ENCODE measurements at places on chromosomes 3 and 15.

- DNase-seq: no peak
Measured at GRCh38 chr3:122230174-122230573, 46.7 kb downstream of the CASR start.

GRCh38 chr15:39598958-39599845 is 18.3 kb downstream of the THBS1 start:
- no peak for DNase-seq

DNA sequence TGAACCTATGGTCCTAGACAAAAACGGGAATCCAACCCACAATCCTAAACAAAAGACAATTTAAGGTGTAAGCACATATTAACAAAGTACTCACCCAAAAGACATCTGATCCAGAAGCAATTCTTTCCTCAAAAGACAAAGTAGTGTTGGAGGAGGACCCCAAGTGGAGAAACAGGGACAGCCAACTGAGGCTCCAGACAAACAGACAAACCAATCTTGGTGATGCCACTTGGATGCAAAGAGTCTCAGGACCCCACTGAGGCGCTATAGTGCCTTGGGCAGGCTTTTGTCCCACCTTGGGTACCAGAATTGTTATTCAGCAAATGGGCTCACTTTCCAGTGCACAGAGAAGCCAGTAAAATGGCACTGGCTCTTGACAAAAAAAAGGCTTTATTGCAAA is 613.8 kb downstream of the DIPK2A start:
- no peak for DNase-seq

DNA sequence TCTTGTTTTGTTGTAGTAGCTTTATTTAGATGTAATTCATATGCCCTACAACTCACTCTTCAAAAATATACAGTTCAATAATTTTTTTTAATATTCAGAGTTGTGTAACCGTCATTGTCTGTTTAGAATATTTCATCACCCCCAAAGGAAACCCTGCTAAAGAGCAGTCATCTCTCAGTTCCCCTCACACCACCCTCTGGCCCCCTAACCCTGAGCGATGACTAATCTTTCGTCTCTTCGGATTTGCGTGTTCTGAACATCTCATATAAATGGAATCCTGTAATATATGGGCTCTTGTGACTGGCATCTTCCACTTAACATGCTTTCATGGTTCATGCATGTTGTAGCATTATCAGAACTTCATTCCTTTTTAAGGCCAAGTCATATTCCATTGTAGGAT is 183.8 kb downstream of the ATG7 start:
- DNase-seq: no peak

DNA sequence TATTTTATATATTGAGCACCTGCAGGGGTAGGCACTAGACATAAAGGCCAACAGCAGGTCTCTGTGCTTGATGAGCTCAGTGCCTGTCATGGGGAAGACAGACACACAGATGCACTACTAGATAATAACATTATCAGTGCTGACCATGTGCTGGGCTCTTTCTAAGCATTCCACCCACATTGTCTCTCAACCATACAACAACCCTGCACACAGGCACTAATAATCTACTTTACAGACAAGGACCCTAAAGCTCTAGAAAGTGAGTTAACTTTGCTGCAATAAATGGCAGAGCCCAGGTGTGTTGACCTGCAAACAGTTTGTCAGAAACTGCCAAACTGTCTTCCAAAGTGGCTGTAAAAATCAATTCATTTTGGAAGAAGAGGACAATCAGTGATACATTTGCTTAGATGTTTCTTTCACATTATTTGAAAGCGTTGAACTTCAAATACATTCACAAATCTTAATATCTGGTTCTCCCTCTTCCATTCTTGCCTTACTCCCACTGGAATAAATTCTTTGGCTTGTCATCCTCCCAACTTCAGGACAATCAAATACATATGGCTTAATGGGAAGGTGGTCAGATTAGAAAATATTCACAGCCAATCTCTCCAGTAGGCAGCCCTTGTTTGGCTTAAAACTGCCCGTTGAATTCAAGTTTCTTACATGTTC is 11.0 kb upstream of the PP2D1 start:
- DNase-seq: no peak

- DNase-seq: no peak
Measured at GRCh38 chr3:127431066-127431465, 143.2 kb upstream of the PRR20G start.

- DNase-seq: no peak
Measured at GRCh38 chr3:185549122-185549521, 3.3 kb downstream of the LIPH start.

DNA sequence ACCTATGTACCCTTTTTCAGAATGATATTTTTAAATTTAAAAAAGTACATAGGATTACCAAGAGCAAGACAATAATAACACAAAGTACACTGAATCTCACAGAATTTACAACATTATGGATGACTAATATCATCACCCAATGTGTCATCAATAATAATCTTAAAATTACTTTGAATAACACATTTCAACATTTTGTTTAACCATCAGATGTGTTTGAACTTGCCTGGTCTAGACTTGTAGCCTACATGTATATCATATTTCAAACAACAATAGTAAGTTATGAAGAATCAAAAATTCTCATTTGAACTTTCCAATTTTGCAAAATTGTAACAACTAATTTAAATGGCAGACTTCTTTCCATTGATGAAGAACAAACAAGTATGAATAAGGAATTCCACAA is 15.1 kb downstream of the LRRC3B start:
- DNase-seq: no peak

DNA sequence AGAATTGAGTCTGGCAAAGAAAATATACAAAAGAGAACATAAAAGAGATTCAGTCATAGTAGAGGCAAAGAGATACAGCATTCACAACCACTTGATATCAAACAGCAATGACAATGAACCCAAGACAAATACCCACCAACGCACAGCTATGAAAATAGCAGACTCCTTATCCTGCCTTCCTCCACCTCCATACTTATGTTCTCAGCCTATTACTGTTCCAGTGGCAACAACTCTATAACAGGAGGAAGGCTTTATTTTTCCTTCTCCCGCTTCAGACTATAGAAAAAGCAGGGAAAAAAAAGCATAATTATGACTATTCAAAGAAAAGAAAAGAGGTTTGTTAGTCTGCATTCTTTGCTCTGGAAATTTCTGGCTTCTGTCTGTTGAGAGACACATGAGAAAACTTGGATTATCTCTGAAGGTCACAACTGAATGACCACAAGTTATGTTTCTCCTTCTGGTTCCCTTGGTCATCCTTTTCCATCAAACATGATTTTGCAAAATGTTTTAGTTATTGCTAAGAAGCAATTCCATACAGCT is 81.2 kb upstream of the PLXND1 start:
- DNase-seq: no peak

DNA sequence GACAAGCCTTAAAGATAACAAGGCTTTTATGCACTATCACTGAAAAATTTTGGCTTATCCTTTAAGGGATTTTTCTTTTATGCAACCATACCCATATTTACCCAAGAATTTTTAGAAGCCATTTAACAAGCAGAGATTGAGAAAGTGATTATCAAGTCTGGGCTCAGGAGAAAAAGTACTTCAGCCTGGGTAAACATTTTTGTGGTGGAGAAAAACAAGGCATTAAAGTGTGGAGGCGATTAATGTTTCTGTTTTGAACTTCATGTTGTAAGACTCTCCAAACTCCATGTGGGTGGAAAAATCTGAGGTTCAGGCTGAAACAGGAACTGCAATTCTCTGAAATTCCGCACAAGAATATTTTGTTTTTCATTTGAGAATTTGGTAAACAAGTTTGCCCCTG is 260.4 kb upstream of the KCNMB2 start:
- DNase-seq: no peak

DNA sequence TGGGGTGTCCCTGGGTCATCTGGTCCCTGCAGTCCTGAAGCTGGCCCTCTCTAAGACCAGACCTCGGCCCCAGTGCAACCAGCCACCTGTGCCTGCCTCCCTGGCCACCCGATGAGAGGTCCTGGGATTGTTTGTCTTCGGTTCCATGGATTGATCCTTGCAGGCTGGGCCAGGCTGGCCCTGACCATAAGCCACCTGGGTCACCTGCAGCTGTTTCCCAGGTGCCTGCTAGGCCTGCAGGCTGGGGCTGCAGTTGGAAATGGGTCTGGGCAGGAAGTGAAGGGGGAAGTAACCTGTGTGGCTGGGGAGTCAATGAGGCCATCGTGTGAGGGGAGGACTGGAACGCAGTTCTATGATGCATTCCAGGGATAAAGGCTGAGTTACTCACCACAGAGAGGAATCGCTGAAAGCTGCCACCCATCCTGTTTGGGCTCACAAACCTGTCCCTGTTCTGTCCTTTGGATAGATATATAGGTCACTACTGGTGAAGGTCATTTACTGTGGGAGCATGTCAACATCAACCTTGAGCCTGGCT is 30.9 kb upstream of the VPS8 start:
- no peak for DNase-seq

GRCh38 chr3:66423791-66424190 is 77.0 kb downstream of the LRIG1 start:
- DNase-seq: no peak

- DNase-seq: no peak
Measured at GRCh38 chr15:48481802-48482201, 150.6 kb downstream of the DUT start.

- DNase-seq: no peak
Measured at GRCh38 chr3:12764171-12764776, 5.2 kb upstream of the TMEM40 start.

DNA sequence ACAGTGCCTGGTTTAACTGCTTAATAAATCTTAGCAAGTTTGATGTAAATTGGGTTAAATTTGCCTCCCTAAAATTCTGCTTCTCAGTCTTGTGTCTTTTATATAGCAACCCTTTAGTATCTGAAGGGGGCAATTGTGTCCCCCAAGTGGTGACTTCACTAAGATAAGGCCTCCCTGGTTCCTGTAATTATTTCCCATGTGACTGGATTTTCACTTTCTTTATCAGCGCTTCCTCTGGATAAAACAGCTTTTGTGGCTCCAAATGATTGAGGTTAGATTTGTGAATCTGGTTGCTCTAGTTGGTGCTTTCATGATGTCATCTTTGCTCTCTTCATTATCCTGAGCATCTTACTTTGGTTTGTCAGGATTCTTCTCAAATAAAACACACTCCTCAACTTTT is 334.3 kb upstream of the CTDSPL start:
- no peak for DNase-seq

DNA sequence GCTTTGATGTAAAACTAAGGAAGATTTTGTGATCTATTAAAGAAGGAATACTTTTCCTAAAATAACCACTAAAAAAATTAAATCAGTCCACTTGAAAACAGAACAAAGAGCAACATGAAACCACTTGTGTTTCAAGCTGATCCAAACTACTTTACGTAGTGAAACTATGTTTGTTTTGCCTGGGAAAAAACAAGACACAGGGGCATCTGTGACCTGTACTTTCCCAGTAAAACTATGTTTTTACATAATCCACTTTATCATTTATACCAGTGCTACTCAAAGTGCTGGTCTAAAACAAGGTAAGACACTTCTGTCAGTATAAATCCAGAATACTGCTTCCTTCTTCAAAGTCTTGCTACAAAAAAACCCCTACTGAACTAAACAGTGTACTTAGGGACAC is 56.7 kb downstream of the SPG11 start:
- no peak for DNase-seq

- no peak for DNase-seq
Measured at GRCh38 chr3:105686278-105686897, 182.4 kb downstream of the CBLB start.

- DNase-seq: no peak
Measured at GRCh38 chr3:175179055-175179454, 319.9 kb downstream of the NAALADL2 start.

- DNase-seq: no peak
Measured at GRCh38 chr3:40229386-40229785, 80.1 kb upstream of the EIF1B start.

GRCh38 chr3:93843981-93844380 is 129.7 kb downstream of the PROS1 start:
- no peak for DNase-seq

DNA sequence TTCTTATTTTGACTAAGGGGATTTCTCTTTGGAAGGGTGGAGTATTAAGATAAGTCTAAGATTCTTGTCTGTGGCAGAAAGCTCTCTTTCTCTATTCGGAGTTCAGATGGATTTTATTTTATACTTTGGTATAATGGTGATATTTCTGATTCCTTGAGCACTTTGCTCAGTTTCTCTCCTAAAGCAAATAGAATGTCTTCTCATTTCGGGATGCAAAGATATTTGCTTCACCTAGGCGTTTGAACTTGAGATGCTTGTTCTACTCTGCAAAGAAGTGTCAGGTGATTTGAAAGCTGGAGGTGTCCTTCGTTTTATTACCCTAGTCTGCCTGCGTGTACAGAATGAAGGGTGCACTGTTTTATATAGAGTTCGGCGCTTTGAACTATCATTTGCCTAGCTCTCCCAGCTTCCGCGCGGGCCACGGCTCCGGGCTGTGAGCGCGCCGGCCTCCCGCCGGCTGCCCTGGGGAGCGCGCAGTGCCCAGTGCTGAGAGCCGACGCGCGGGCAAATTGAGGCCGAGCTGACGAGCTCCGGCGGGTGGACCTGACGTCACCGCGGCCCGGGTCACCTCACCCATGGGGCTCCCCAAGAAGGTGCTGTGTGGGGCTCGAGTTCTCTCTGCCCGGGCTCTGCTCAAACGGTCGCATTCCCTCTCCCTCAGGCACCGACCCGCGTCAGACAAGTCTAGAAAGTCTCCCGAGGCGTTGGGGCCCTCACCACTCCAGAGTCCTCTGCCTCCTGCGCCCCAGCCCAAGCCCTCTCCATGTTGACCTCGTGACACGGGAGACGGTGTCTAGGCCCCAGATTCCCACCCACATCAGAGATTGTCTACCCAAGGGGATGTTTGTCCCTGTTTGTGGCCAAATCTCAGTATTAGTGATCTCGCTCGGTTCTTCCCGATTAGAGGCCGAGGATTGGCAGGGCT is 7.5 kb downstream of the SOX2 start:
- DNase-seq: no peak

GRCh38 chr3:18892047-18892446 is 256.3 kb upstream of the KCNH8 start:
- no peak for DNase-seq

- DNase-seq: no peak
Measured at GRCh38 chr3:102000620-102001209, 151.4 kb downstream of the NFKBIZ start.

GRCh38 chr3:63343674-63344073 is 65.6 kb downstream of the SYNPR start:
- DNase-seq: no peak

DNA sequence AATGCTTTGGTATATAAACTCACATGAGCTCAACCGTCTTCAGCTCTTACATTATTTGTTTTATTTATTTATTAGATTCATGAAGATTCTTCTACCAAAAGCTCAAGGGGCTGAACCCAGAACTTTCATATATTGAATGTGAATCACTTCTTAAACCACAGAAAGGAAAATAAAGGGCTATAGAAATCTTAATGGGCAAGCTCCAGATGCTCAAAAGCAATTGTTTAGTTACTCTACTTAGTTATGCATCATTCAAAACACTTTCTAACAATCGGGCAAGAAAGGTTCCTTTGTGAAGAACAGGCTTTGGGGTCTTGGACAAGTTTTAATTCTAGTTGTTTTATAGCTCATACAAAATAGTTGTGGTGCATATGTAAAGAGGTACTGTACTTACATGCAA is 380.2 kb downstream of the TIGIT start:
- DNase-seq: no peak

All from T-helper 1 cell (primary cell).